Posterior cingulate gyrus (tissue), 11 donors: ENCODE measurements at places on chromosomes 6 and 20.

GRCh38 chr6:139608466-139609261, 234.2 kb upstream of the CITED2 start:
- no peak for DNase-seq

DNA sequence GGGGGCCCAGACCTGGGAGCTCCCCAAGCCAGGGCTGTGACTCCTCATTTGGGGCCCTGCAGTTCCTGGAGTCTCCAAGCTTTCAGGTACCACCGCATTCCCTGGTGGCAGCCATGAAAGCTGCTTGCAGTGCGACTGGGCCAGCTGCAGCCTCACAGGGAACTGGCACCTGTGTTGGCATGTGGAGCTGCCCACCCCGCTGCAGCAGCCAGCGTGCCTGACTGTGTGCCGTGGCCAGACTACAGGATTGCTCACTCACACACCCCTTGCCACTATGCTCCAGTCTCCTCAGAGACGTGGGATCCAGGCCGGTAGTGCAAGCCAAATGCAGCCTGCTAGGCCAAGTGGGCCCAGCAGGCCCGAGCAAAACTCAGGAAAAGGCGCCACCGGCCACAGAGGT, 450.7 kb downstream of the COL12A1 start:
- no peak for DNase-seq

DNA sequence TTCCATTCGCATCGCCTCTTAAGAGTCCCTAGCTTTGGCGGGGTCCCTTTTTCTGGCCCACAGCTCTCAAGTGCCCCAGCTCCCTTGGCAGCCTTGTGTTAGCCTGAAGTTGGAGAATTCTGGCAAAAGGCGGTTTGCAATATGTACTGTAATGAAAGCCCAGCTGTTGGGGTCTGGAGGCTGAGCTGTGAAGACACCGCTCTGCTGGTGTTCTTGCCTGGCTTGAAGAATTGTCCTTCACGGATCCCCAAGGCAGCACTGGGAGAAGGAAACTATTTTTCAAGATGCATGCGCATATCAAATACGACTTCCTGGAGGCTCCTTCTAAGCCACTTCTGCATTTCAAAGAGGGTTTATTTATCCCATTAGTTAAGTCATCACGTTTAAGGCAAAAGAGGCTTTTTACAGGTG, 21.4 kb upstream of the CITED2 start:
- no peak for DNase-seq

GRCh38 chr6:7532821-7533220, 8.7 kb upstream of the DSP start:
- no peak for DNase-seq

- DNase-seq: no peak
Observed at GRCh38 chr6:56570413-56571359, 72.0 kb downstream of the DST start.

- DNase-seq: no peak
Observed at GRCh38 chr20:878511-879307, 37.4 kb downstream of the ANGPT4 start.

- no peak for DNase-seq
Observed at GRCh38 chr20:56764671-56765070, 135.6 kb downstream of the TFAP2C start.

DNA sequence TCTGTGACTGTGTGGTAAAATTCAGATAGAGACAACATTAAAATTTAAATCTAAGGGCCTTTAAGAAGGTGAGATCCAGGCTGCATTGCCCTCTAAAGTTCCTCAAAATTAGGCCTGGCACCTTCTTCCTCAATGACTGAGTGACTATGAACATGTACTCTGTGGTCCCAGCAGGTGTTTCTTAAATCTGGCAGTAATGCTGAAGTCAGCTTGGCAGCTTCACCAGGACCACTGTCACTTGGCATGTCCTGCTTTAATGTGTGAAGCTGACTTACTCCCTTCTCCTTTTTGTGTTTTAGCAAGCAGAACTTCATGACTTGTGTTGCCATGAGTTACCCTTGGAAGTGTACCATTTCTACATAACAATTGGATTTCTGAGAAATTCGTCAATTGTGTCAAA, 141.7 kb downstream of the NKAIN2 start:
- DNase-seq: no peak

DNA sequence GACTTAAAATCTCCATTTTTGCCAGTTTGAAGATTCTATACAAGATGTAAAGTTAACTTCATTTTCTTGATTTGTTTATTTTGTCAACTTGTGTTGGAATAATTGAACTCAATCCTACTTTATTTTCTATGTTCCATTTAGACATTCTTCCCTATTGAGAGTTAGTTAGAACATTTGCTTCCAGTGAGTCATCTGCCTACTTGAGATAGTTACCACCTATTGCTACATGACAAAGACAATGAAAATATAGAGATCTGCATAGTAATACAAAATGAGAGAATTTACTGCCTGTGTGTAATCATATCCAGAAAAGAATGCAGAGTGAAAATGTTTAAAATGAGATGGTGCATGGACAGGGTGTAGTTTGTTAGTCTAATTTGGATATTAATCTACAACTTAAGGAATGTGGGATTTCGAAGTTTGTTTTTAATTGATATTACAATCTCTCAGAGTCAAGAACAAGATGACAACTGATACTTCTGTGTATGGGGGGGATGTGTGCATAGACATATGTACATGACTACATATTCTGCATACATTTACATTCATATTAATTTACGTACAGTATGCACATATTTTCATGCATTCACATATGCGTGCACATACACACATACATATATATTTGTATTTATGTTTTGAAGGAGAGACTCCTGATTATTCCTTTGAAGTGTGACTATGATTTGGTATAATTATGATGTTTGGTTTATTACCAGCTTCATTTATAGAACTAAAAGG, 420.1 kb downstream of the NKAIN2 start:
- no peak for DNase-seq

DNA sequence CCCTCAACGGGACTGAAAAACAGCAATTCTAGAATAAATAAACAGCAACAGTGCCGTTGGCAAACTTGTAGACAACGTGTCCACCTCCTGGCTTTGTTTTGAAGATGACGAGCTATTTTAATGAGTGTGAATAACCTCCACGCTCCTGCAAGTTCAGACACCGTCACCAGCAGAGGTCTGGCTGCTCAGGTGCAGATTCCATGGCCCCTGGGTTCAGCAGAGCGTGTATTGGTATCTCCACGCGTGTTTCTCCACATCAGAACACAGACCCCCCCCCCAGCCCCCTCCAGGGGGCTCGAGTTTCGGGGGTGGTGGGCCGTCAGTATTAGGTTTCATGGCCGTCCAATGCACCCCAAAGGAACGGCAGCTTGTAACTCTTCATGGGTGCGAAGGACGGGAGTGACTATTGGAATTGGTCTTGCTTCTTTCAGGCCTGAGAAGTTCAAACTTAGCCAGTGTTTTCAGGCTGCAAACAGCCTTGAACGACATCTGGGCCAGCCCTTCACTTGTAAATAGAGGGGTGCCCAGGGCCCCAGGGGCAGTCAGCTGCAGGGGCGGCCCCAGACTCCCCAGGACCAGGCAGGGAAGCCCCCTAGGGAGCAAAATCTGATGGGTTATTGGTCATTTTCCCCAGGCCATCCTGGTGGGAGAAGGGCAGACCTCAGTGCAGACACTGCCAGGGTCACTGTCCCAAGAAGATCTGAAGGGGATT, 308.6 kb downstream of the TAF4 start:
- DNase-seq: peak; percentile 62

DNA sequence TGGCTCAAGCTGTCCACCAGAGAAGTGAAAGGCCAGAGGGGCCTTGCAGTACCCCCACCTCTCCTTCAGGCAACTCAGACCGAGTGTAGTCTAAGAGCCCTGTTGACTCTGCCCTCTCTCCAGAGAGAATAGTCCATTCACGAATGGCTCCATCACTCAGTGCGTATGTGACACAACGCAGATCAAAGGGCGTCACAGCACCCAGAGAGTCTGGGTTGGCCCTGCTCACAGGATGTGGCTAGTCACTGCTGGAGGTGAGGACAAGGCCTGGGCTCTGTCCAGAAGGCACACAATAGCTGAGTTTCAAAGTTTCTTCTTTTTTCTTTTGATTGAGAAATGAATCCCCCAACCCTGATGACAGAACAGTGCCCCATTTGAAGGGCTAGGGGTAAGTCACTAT, 74.1 kb downstream of the TRMT11 start:
- DNase-seq: no peak

- DNase-seq: no peak
Observed at GRCh38 chr6:15936503-15936902, 192.4 kb upstream of the MYLIP start.

DNA sequence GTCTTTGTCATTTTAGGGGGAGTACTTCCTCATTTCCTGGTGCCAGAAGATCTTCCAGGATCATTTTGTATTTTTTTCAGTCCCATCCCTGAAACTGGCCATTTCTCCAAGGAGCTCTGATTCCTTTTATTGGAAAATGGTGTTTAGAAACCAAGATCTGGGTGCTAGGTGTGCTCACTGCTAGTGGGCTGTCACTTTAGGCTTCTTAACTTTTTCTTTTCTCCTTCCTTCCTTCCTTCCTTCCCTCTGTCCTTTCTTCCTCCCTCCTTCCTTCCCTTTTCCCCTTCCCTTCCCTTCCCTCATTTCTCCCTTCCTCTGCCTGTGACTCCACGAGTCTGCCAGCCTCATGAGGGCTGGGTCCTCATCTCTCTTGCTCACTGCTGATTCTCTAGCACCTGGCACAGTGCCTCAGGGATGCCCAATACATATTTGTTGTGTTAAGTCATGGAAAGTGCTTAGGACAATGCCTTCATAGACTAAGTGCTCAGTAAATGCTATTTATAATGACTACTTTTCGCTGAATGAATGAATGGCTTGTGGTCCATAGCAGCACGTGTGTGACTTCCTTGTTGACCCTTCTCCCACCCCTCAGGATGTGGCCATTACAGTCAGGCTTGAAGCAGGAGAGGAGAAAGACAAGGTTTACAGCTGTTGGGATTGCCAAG, 36.9 kb downstream of the APCDD1L start:
- no peak for DNase-seq

DNA sequence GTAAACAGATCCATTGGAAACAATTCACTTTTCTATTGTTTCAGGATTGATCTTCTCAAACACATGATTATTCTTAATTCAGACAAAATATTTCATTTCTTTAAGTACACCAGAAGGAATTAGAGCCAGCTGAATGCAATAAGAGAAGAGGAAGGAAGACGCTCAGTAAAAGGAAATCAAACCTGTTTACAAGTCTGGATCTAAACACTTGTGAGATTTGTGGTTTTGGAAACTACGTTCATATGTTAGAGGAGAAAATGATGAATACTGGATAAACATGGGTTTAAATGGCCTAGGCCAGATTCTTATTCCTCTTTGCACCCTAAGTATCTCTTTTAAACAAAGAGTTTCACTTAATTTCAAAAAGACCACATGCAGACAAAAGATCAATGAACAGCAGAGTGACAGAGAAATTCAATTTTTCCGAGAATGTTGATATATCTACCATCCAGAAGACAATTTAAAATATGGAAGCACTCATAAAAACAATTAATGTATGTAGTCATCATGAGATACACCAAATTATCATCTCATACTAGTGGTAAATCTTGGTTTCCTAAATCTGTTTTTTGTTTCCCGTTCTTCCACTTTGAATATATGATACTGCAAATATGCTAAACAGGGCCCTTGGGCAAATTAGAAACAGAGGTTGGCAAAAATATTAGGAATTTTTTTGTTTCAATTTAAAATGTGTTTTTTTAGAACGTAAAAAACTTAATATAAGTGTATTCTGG, 703.5 kb upstream of the CITED2 start:
- DNase-seq: no peak

DNA sequence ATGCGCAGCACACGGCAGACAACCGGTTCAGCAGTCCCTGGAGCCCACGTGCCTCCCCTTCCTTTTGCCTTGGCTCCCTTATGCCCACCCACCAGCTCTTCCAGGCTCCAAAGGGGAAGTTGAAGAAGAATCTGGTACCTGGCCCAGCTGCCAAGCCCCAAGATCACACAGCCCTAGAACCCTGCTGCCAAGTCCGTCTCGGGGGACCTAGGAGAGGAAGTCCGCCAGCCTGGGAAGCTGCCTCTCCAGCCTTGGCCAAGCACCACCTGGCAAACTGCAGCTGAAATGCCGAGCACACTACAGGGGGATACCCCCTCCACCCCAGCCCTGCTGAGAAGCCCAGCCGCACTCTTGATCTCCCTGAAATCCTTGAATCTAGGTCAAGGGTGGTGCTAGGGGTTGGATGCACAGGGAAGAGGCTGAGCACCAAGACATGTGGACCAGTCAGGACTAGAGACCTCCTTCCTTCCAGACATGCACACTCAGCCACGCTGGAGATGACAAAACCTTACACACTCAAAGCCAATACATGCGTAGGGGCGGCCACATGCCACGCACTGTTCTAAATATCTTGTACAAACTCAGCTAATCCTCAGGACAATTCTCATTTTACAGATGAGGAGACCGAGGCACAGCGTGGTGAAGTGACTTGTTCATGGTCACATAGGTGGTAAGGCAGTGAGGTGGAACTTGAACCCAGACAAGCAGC, 124.1 kb downstream of the PREX1 start:
- no peak for DNase-seq

DNA sequence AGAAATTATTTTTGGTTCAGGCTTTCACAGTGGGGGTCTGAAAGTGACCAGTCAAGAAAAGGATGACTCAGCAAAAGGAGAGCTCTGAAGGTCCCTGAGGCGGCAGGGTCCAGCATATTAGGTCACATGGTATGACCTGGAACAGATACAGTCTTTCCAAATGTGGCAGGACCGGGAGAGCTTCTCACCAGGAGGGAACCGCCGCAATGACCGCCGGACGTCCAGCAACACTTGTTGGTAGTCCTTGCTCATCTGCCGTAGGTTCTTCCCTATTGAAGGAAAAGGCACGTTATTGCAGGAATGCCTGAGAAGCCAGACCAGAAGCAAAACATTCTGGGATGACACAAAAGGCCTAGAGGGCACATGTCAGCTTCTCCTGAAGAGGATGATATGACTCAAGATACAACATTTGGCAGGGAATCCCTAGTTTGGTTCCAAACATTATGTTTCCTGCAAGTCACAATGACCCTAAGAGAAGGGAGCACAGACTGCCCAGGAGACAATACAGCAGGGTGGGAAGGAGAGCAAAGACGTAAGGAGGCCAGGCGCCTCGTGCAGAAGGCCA, 17.4 kb downstream of the TBC1D20 start:
- DNase-seq: peak; percentile 71

GRCh38 chr6:137767911-137768690, 99.0 kb upstream of the TNFAIP3 start:
- no peak for DNase-seq

- no peak for DNase-seq
Observed at GRCh38 chr6:165183496-165184140, 125.8 kb downstream of the C6orf118 start.

- no peak for DNase-seq
Observed at GRCh38 chr6:10505529-10505928, 15.6 kb upstream of the GCNT2 start.
